ENCODE measurements at places on chromosomes 4 and X.

GRCh38 chr4:98318521-98318920, 57.3 kb downstream of the RAP1GDS1 start:
- no peak for DNase-seq

DNA sequence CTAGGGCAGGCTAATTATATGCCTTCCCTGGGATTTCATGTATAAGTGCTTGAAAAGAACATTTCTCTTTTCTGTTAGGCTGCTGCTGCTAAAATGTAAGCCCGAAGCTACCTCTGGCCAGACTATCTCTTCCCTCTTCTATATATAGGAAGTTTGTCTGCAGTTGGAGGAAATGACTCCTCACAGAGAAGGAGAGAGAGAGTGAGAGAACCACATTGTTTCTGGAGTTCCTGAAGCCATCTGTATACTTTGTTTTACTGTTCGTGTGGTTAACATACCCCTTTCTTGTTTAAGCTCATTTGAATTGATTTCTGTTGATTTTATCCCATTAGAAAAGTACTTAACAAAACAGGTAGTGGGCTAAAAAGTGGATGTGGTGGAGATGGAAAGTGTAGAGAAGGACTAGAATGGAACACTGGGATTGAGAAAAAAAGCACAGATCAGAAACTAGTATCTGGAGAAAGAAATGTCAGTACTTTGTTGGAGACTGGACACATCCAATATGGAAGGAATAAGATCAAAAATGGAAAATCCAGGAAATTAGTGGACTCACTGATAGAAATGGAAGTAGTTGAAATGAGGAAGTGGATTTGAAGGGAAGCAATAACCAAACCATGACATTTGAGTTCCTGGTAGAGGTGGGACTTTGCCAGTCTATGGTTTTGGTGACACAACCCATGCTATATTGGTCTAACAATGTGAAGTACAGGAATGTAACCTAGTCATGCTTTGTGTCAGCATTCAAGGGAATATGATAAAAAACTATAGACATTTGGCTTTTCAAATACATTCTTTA, 112.6 kb downstream of the TMA16 start:
- DNase-seq = no peak

- no peak for DNase-seq
These were observed 211.3 kb downstream of the PALLD start for GRCh38 chr4:168708108-168708507.

DNA sequence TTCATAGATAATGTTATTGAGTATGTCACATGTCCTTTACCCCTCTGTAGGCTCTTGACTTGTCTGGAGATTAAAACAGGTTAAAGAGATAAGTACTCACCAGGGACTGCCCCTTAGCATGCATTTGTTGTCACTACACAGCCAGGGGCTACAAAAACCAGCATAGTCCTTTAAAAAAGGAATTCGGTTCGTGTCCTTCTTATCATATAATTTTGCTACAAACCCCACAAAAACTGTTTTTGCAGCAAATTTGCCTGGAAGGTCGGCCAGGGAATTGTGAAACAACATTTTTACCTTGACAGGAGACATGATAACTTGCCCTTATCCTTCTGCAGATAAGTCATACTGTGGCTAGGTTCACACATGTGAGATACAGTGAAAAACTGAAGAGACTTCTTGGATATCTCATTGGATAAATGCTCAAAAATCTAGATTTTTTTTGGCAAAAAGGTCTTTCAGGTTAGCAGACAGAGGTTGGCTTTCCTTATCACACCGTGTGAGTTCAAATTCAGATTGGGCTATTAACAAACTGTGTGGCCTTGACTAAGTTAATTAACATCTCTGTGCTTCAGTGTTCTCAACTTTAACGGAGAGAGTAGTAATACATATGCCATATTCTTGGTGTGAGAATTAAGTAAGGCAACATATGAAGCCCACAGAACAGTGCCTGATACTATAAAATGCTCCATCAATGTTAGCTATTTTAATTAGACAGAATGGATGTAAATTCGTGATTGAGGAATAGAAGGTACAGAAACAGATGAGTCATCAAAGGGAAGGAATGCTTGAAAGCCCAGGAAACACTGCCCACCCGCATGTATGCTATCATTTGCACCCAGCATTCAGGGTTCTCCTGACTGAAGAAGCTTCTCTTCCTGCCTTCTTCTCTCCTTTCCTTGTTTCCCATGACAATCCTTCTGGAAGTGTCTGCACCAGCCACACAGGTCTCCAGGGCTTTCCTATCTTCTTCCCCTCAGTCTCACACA, 30.0 kb downstream of the FAM9C start:
- DNase-seq = no peak

- no peak for DNase-seq
These were observed 350.3 kb downstream of the PTTG2 start for GRCh38 chr4:38310446-38311043.

DNA sequence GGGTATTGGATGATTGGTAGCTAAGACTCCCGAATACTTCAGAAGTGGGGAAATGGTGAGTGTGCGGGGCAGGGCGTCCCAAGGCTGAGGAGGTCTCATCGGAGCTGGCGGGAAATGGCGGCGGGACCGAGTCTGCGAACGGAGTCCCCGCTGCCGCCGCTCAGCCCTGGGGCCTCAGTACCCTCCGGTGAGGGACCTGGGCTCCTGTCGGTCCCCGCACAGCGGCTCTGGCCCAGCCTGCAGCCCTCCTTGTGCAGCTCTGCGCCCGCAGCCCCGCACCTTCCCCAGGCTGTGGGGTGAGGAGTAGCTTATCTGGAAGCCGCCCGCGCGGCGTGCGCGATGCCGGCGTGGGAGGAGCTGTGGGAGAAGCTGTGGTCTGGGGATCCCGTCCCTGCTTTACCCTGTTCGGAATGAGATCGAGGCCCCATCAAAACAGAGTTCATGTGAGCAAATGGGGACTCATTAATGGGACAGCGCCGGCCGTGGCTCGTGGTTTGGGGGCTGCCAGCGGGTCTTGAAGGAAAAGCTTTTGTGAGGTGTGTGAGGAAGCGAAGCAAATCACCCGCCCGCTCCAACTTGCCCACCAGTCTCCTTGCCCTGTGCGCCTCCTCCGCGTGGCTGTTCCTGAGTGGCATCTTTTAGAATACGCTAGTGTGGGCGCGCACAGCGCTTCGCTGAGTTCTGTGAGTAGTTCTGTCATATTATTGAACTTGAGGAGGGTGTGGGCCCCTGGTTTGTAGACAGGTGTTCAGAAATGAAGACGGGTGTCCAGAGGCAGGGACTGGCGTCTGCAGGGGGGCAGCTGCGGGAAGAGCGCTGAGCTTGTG, 531 bp downstream of the ZNF141 start:
- no peak for DNase-seq

DNA sequence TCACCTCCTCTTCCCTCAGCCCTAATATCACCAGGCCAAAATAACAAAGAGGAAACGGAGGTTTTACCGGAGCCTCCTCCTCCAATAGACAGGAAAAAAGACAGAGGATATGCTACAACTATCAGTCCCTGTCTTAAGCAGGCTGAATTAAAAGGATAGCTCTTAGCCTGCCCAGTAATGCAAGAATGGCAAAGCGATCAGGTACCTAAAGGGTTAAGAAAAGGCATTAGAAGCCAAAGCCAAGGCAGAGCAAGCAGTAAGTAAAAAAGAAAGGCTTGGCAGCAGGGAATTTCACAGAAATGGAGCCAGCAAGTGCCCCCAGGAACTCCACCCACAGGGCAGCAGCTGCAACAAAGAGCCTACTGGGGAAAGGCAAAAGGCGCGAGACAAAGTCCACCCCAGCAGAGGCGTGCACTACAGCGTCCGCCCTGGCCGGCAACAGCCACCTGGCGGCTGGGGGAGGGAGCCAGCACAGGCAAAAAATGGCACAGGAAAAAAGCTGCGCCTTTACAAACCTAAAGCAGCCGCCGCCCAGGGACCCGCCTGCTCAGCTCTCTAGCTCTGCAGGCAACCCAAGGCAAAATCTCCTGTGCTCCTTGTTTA, 220.6 kb upstream of the ZC4H2 start:
- no peak for DNase-seq
